ENCODE measurements at places on chromosomes 16 and 17.

DNA sequence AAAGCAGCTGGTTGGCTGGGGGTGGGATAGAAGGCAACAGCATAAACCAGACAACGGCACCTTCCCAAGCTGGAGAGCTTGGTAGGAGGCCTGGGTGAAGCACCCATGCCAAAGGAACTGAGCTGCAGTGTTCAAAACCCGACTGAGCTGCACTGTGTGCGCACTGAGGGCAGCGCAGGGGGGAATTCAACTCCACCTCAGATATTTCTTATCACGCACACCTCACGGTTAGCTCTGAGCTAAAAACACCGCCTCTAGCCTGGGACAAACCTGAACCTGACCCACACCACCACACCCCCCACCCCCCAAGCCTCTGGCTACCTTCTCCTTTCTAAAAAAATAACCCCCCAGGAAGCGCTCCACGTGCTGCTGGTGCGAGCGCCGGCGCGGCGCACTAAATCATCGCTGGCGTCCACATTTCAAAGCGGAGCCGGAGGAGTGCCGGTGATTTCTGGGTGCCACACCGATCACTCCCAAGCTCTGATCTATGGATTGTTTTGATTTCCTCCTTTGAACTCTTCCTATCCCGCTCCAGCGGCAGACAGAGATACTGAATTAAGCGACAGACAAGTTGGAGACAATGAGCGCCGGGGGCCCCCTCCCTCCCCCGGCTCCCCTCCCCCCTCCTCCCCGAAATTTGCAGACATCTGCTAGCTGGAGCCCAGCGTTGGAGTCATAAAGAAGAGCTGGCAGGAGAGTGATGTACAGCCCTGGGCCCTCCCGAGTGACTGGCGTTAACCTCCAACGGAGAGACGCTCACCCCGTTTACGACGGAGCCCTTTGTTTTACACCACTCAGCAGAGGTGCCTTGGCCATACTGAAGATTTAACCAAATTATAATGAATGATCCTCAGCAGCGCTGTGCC, 85.0 kb downstream of the NOG start:
- DNase-seq = no peak

DNA sequence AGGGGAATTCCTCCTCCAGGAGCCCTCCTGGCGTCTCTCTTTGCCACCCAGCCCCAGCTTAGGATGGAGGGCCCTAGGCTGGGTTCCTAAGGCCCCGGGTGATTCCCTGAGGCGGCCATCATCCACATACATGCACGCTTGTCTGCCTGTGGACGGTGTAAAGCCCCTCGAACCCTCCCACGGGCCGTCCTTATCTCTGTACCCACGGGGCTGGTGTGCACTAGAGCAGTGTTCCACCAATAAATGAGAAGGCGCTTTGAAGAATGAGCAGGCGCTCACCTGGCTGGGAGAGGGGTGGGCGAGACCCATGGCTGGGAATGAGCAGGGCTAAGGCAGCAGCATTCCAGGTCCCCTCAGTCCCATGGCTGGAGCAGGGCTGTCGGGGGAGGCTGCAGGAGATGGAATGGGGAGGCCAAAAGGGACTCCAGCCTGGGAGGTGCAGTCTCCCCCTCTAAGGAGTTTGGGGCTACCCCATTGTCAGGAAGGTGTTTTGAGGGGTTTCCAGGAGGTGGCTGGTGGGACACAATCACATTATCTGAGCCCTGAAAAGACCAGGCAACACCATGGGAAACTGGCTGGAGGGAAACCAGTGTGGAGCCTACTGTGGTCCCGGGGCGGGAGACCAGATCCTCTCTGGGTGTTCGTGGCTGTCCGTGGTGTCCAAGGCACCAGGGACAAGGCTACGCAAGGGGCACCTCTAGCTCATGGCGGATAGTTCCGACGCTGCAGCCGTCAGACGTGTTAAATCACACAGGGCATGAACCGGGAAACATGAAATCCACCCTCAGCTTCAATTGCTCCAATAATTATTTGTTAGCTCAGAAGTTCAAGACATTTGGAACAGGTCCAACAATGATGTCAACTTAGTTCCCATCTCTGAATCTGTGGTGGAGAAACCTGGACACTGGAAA, 87.5 kb upstream of the DNAH17 start:
- no peak for DNase-seq

- no peak for DNase-seq
Measured at GRCh38 chr17:1076299-1076981, 79.5 kb downstream of the TIMM22 start.

GRCh38 chr16:86918637-86919036, 340.3 kb downstream of the FOXL1 start:
- no peak for DNase-seq

- DNase-seq = peak; percentile 23
Measured at GRCh38 chr16:7025616-7026190, 306.9 kb upstream of the RBFOX1 start.
